ENCODE measurements at places on chromosomes 5 and 9.

DNA sequence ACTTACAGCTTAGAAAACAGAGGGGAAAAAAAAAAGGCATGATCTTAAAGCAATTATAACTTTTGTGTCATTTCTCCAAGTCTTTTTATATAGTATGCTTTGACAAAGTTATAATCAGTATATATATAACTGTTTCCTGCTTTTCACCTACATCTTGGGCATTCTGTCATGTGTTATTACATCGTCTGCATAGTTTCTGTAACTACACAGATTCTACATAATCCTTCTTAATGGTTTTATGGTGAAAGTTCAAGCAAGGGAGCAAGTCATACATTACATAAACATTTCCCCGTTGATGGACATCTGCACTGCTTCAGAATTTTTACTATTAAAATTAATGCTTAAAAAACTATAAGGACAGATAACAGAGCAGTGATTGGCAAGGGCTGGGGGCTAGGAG is 12.1 kb downstream of the FEM1C start:
- DNase-seq = no peak

- no peak for DNase-seq
Measured at GRCh38 chr9:116274293-116274692, 120.7 kb downstream of the PAPPA start.

GRCh38 chr5:128870923-128871322 is 94.4 kb upstream of the SLC27A6 start:
- no peak for DNase-seq

DNA sequence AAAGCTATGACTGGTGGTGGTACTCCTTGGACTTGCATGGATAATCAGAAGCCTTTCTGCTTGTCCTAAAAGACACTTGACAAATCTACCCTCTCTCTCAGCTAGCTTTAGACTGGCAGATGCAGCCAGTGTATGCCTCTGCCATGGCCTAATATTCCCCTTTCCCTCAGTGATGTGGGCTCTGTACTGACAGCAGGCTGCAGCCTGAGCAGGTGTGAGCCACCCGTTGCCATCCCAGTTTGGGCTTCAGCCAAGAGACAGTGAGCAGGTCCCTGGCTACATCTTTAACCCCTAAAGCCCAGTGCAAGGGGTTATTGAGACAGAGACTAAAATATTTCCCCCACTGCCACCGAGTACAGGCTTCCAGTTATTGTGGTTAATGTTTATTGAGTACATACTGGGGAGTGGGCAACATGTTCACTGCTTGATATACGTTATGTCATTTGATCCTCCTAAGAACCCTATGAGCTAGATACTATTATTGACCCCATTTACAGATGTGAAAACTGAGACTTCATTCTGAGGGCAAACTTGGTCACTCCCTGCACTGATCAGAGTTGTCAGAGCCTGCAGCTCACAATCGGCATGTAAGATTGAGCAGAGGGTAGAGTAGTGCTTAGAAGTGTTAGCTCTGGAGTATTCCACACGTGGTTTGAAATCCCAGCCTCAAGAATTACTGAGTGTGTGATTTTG is 254.2 kb downstream of the ARHGAP26 start:
- DNase-seq = no peak

GRCh38 chr5:163964671-163965070 is 459.3 kb downstream of the MAT2B start:
- no peak for DNase-seq

DNA sequence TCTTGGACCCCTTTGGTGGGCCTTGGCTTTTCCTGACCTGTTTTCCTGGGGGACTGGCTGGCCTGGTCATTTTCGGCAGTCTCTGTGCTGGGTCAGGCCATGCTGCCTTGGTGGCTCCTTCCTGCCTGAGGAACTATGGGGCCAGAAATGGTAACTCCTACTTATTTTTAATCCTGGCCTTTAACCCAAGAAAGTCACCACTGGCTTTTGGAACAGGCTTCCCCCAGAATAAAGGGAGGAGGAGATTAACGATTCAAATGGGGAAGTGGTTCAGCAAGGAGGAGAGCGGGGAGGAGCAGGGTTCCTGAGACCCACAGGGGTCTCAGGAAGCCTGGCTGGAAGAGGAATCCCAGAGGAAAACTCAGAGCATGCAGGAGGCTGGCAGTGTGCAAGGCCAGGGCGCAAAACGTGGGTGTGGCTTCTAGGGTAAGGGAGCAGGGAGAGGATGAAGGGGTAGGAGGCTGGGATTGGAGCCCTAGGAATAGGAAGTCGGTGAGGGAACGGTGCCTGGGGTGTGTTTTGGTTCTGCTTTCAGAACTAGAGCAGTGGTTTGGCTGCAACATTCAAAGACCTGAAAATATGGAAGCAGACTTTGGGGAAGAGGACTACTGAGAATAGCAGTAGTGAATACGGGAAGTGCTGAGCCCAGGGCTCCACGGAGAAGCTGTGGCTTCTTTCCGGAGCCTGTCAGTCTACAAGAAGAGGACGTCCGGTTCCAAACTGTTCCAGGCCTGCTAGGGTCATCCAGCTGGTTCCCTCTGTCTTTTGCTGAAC is 271.1 kb upstream of the KLF4 start:
- DNase-seq = no peak

GRCh38 chr9:89137542-89138462 is 40.8 kb downstream of the SHC3 start:
- DNase-seq = no peak

GRCh38 chr5:139796061-139796806 is 626 bp downstream of the PSD2 start:
- no peak for DNase-seq

GRCh38 chr5:2752059-2752820 is 763 bp upstream of the IRX2 start:
- no peak for DNase-seq

GRCh38 chr5:160377651-160378050 is 7.2 kb upstream of the C1QTNF2 start:
- no peak for DNase-seq

DNA sequence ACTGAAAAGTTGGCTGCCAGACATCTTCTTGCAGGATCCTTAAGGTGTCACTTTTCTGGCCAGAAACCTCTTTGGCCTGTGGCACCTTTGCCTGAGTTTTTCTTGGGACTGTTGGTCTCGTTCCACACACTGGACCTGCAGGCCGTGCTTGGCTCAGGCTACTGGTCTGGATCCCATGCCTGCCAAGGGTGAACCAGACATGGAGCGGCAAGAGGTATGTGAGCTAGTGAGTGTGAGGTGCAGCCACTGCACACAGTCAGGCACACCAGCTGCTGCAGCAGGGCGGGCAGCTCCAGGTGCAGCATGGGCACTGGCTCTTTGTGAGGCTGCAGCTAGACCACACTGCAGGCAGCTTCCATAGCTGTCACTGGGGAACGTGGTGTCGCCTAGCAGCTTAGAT is 47.9 kb downstream of the NDUFAF2 start:
- DNase-seq = no peak

GRCh38 chr5:172568308-172568910 is 72.7 kb upstream of the NEURL1B start:
- no peak for DNase-seq

GRCh38 chr5:110054240-110054639 is 364.5 kb downstream of the MAN2A1 start:
- DNase-seq = no peak

DNA sequence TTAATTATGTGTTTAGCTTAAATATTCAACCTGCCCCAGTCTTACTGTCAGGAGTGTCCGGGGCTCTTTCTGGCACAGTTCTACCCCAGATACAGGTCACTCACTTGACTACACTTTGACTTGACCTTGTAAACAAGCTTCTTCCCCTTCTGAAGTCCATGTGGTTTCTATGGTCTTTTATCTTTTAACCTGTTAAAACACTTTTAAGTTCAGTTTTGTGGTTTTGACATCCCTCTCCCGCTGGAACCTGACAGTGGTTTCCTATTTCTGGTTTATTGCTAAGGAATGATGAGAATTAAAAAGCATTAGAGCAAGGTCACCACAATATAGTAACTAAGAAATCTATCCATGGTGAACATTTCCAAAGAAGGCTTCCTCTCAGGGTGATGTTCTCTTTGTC is 300.1 kb downstream of the TMEM167A start:
- no peak for DNase-seq

GRCh38 chr9:1604942-1605560 is 410.1 kb upstream of the SMARCA2 start:
- peak; percentile 1 for DNase-seq

GRCh38 chr9:36759141-36759540 is 186.4 kb downstream of the MELK start:
- no peak for DNase-seq

GRCh38 chr9:132732326-132733259 is 62.3 kb downstream of the GTF3C4 start:
- no peak for DNase-seq

DNA sequence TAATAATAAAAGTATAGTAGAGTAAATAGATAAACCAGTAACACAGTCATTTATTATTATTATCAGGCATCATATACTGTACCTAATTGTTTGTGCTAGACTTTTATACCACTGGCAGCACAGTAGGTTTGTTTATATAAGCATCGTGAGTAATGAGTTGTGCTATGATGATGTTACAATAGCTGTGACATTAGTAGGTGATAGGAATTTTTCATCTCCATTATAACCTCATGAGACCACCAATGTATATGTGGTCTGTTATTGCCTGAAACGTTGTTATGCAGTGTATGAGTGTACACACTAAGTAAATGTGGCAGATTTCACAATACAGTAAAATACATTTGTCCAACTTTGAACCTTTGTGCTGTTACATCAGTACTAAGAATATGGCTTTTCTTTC is 72.7 kb upstream of the SPATA31D4 start:
- no peak for DNase-seq

GRCh38 chr5:77266291-77266690 is 55.8 kb downstream of the PDE8B start:
- no peak for DNase-seq
